ENCODE measurements at places on chromosomes 5 and 9.

DNA sequence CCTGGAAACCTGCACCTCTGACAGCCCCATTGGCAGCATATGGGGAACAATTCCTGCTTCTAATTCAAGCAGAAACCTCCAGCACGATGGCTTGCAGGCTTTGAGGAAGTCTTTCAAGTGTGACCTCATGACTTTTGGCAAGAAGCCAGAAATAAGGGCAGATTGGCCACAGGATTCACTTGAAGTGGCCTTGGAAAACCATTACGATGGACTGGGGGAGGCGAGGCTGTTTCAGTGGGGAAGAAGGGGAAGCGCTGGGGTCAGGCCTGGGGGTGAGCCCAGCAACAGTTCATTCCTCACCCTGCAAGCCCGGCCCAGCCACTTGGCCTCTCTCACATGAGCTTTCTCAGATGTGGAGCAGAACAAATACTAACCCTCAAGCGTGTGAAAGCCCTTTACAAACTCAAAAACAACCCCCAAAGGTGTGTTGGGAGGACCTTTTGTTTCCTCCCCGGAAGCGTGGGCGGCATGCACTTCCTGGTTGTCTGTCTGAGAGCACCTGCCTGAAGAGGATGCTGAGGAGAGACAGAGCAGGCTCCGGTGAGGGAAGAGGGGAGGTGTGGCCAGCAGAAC is 26.9 kb upstream of the EEIG1 start:
- DNase-seq: peak; percentile 94

GRCh38 chr5:72234265-72234700 is 85.8 kb downstream of the MRPS27 start:
- peak; percentile 72 for DNase-seq

GRCh38 chr5:2797160-2797559 is 45.7 kb upstream of the IRX2 start:
- DNase-seq: no peak

GRCh38 chr5:54492178-54492577 is 25.4 kb upstream of the SNX18 start:
- DNase-seq: no peak

DNA sequence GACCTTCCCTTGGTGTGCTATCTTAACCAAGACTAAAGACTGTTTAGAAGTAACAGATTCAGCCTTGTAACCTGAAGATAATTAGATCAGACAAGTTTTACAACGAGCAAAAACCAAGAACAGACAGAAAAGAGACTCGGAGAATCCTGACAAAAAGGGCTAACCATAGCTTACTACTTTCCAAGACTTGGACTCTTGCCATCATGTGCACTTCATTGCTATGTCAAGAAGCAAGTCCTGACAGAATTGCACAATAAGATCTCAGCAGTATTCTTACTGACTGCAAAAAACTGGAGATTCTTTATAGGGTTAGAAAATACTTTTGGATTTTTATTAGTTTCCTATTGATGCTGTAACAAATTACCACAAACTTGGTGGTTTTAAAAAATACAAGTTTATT is 1539.0 kb upstream of the NUDT12 start:
- no peak for DNase-seq

GRCh38 chr9:86783884-86784283 is 163.4 kb downstream of the GAS1 start:
- DNase-seq: no peak

- peak; percentile 71 for DNase-seq
Measured at GRCh38 chr5:59174248-59174844, 591.5 kb downstream of the RAB3C start.

- DNase-seq: peak; percentile 54
Measured at GRCh38 chr9:91681461-91682305, 258.1 kb upstream of the NFIL3 start.

GRCh38 chr5:172823840-172824362 is 10.2 kb upstream of the ERGIC1 start:
- no peak for DNase-seq

DNA sequence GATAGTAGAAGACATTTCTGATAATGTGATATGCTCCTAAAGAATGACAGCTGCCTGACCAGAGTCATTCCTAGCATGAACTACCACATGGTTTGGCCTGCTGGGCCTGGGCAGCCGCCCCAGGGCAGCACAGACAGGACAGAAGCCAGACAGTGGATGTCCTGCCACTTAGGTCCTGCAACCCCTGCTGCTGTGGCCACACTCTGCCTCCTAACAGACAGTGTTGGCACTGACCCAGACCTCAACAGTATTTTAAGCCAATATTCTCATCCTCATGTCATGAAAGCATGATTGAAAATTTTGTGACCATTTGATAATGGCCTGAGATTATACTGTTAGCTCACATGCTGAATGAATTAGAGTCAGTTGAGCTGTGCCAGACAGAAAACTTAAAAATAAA is 15.8 kb downstream of the CENPP start:
- no peak for DNase-seq

DNA sequence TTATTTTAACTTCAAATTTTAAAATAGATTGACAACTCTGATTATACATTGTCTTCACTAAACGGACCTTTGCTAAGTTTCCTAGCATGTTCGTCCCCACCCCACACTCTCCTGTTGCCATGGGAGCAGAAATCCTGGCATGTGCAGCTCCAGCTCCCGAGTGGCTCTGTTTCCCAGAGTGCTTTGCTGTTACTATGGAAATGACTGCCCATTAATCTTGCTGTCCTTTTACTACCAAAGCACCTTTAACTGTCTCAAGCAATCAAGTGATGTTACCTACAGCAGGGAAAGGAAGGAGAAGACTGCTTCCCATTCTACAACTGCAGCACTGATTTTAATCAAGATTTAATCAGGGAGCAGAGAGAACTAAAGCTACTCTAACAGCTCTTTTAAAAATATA is 212.0 kb upstream of the KIF2A start:
- no peak for DNase-seq

DNA sequence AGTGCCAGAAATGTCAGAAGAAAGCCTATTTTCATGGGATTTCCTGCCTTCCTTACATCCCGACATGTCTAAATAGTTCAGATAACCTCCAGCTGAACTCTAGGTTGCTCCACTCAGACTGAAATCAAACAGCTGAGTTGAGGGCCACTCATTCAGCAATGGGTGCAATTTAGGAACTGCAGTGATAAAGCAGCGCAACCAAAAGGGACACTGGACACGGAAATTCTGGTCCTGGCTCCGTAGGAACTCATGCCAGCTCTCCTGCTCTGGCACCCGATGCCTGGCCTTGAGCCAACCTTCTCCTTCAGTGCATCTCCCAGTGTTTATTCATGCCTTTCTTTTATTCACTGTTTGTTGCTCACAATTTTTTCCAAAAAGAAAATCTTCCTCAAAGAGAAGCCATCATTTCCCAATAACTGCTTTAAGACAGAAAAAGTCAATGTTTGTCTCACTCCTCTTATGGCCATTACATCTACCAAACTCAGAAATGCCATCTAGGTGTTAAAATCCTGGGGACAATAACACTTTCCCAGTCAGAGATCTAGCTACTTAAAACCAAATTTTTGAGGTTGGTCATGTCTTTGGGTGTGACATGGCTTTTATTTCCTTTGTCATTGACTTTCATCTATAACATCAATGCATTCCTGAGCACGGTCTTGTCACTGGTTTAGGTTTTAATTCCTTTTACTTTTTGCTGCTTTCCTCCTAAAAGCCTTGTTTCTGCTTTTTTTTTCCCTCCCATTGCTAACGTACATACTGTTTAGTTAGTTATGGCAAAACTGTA is 126.9 kb downstream of the PDE4D start:
- no peak for DNase-seq

DNA sequence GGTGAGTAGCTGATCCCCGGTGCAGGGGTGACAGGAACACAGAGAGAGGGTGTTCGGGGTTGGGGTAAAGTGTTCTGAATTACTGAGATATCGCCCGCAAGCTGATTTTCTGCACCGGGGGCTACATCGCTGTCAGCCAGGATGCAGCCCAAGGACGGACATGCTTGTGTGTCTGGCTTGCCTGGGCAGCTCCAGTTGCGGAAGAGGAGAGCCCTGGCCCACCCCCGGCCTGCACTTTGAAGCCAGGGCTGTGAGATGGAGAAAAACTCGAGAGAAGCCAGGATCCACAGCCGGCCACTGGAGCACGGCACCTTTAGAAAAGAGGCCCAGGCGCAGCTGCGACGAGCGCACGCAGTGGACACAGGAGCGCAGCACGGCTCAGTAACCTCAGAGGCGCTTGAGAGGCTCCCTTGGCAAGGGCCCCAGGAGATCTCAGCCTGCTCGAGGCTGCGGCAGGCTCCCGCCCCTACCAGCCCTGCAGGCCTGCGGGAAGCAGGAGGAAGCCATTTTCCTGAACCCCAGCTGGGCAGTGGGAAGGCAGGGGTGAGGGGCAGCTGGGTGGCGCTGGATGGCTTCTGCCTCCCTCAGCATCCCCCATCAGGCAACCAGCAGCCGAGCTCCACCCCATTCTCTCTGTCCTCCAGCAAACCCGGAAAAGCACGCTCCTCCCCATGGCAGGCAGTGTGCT is 59.2 kb downstream of the C9orf50 start:
- no peak for DNase-seq

- no peak for DNase-seq
Measured at GRCh38 chr5:32013658-32014057, 160.5 kb downstream of the GOLPH3 start.

GRCh38 chr5:176846335-176847140 is 36.2 kb downstream of the UNC5A start:
- no peak for DNase-seq

DNA sequence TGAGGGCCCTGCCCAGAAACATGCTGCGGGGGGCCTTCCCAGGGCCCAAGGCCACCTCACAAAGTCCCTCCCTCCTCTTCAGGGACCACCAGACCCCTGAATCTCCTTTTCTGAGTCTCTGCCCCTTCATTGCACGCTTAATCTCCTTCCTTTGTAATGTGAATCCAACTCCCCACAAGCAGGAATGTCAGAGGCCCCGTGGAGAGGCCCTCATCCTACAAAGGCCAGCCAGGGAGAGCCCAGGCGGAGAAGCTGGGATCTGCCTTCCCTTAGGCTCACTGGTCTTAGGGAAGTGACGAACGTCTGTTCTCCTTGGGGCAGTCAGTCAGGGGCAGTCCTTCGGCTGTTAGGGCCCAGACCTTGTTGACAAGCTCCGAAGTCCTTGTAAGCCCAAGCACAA is 2.3 kb downstream of the SMIM33 start:
- no peak for DNase-seq

DNA sequence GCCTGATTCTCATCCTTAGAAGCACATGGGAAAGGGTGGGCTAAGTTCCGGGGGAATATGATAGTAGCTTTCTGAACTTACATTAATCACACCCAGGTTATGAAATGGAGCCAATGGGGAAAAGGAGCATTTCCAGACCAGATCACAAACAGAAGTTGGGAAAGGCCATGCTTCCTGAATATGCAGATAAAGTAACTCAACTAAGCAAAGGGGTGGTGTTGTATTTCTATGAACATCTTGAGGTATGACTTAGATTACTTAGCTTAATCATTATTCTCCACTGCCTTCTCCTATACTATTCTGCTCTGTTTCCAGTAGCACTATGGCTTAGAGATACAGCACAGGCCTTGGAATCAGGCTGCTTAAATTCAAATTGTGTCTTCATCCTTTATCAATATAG is 10.5 kb downstream of the C5orf46 start:
- DNase-seq: no peak

GRCh38 chr5:28880936-28881335 is 1842.5 kb upstream of the CDH9 start:
- no peak for DNase-seq

GRCh38 chr5:78540335-78541085 is 108.1 kb downstream of the LHFPL2 start:
- no peak for DNase-seq

DNA sequence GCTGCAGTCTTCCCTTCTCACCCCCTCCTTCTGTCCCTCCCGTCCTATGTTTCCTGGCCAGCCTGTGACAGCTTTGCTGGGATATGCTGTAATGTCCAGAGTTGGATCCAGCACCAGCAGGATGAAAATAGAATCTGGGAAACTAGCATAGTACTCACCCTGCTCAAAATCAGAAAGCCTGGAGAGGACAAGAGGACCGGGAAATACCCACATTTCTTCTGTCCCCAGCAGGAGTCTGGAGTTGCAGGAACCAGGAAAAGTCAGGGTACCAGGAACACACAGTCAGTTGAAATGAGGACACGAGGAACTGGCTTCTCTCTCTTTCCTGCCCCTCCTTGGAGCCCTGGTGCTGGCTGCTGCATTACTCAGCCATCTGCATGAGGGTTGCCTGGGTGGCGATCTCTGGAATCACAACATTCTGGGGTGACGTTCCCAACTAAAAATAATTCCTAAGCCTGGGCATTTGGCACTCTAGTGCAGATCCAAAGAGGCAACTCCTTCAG is 59.6 kb upstream of the NFIL3 start:
- DNase-seq: no peak

- no peak for DNase-seq
Measured at GRCh38 chr5:16000056-16000455, 179.5 kb downstream of the MARCHF11 start.

GRCh38 chr5:176721509-176721908 is 74.2 kb downstream of the TSPAN17 start:
- no peak for DNase-seq

DNA sequence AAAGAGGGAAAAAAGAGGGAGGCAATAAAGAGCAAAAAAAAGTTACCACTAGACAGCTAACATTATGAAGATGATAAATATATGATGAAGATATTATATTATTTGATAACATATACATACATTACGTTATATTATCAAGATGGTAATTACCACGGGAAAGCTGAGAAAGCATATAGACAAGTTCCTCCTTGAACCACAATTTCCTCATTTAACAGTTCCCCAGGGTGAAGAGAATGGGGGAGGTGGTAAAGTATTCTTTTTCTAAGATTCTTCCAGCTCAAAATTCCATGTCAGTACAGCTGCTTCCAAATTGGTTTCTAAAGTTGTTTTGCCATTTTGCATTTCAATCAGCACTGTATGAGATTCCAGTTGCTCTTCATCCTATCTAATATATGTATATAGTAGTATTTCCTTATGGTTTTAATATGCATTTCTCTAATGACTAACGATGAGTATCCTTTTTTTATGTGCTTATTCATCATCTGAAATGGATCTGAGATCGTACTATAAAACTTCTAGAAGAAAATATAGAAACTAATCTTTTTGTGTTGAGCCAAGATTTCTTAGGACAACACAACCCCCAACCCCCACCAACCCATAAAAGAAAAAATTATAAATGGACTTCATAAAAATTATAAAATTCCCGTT is 49.5 kb upstream of the C9orf72 start:
- no peak for DNase-seq

DNA sequence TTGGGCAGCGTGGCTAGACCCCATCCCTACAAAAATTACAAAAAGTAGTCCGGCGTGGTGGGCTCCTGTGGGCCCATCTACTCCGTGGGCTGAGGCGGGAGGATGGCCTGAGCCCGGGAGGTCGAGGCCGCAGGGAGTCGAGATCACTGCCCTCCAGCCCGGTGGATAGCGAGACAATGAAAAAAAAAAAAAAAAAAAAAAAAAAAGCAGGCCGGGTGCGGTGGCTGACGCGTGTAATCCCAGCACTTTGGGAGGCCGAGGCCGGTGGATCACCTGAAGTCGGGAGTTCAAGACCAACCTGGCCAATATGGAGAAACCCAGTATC is 110.5 kb upstream of the LPCAT1 start:
- no peak for DNase-seq

- no peak for DNase-seq
Measured at GRCh38 chr5:135066781-135067180, 32.8 kb upstream of the PITX1 start.
